Activated naive CD4-positive, alpha-beta T cell treated with anti-CD3 and anti-CD28 coated beads, Interleukin-2, amount 50 U/mL, for 72 hours (primary cell): ENCODE measurements at places on chromosomes 6 and 20.

DNA sequence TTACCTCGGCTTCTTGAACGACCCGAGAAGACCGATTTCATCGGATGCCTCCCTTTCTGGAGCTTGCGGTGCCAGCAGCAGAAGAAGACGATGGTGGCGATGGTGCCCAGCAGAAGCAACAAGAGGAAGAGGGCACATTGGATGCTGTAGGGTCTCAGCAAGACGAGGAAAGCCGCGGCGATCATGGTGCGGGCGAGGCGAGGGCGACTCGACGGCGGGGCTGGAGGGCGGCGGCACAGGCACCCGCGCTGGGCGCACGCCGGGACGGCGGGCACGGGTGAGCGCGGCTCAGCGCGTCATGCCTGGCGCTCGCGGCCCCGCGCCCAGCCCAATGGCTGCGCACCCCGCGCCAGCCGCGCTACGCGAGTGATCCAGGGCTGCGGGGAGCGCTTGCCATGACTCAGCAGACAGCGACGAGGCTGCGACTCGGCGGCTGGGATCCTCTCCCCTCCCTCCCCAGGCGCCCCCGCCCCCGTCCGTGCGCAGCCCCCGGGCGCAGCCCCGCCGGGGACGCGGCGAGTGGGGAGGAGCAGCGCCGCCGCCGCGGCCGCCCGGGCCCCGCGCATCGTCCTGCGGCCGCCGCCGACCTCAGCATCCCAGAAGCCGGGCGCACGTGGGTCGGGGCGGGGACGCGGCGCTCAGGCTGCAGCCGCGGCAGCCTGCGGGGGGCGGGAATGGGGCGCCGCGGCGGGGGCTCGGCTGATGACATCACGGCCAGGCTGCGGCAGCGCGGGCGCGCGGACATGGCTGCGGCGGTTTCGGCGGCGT, at the start of gene BEND6:
Gene BEND6, plus strand, starts transcription at position 705 of the 768 bp plus-strand sequence. CDS start 26,704 bp downstream, outside the sequence.
- DNase-seq, result peak; percentile 57

GRCh38 chr6:45209762-45210161, 118.4 kb upstream of the RUNX2 start:
- DNase-seq, result no peak

DNA sequence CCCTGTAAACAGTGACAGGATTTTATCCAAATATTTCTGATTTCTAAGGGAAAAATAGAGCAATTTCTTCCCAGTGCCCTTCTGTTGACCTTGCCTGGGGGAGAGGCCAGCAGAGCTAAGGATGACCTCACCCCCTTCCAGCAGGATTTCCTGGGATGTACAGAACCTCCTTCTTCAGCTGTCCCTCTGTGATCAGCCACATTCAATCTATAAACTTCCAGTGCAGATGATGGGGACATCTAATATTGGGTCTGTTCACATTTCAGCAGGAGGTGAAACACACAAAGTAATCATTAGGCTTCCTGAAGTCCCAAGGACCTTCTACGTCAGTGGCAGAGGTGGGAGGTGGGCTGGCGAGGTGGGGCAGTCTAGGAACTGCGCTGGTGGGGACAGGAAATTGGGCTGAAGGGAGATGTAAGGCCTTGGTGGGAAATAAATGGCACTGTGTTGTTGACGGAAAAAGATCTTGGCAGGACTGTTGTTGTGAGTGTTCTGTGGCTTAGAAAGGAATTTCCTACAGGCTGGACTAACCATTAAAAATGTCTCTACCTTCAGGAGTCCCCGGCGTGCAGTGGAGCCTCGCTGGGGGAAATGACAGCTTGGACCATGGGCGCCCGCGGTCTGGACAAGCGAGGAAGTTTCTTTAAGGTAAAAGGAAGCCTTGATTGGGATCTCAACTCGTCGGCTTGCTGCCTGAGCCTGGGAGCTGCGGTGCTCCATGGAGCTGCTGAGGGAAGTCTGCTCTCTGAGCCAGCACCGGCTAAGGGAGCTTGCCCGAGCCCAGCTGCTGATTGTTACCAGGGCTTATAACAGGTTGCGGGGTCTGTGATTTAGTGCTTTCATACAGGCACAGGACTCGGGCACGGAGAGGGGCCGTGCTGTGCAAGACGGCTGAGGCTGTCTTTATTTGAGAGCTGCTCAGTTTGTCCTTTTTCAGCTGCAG, 127.9 kb upstream of the NAA20 start:
- DNase-seq, result no peak

- DNase-seq, result no peak
These were observed 85.7 kb downstream of the CDH22 start for GRCh38 chr20:46222521-46223007.

DNA sequence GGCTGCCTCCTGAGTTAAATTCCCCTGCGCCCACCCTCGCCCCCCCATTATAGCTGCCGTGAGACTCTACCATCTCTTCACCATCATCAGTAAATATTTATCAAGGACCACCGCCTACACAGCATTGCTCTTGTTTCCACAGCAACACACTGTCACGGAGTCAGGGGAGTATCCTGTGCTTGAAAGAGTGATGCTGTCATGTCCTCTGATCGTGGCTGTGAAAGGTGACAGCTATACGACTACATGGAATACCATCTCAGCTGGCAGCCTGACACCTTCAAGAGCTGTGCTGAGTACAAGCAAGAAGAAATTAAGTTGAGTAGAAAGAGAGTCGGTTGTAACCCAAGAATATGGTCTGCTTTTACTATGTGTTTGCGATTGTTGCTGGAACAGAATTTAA, 3.4 kb downstream of the PTPRT start:
- no peak for DNase-seq

DNA sequence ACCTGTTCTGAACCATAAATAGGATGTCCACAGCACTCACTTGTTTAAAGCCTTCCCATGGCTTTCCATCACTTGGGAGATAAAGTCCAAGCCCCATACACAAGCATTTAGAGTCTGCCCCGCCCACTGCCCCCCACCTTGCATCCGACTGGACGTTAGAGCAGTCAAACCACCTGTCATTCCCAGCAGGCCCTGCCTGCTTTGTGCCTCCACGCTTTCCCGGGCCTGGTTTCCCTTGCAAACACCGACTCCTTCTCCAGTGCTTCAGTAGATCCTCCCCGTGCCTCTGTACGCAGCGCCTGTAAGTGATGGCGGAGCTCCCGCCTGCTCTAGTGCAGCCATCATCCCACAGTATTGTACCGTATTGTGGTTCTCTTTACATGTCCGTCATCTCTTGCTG, 38.3 kb upstream of the INSM1 start:
- DNase-seq, result no peak

- no peak for DNase-seq
These were observed 155.2 kb downstream of the CEBPB start for GRCh38 chr20:50345712-50346373.

GRCh38 chr6:105799056-105799455, 287.1 kb upstream of the PRDM1 start:
- DNase-seq, result no peak

GRCh38 chr6:129596522-129596921, 113.5 kb downstream of the ARHGAP18 start:
- DNase-seq, result no peak

- no peak for DNase-seq
These were observed 4.6 kb downstream of the SMIM29 start for GRCh38 chr6:34243901-34244884.

- no peak for DNase-seq
These were observed 392.9 kb upstream of the IMPG1 start for GRCh38 chr6:76465410-76465809.
